Right hindlimb (tissue), 1 donor: ENCODE measurements at places on chromosomes 3 and 15.
A peak's percentile ranks its signal among the peaks of the same experiment; 100 is the strongest.

GRCh38 chr3:182920515-182921084 is 59.7 kb downstream of the DCUN1D1 start:
- no peak for DNase-seq

- DNase-seq = peak; percentile 61
These were observed 40.8 kb downstream of the KAT2B start for GRCh38 chr3:20080956-20081554.

- DNase-seq = no peak
These were observed 92.2 kb downstream of the P2RY1 start for GRCh38 chr3:152927131-152927530.

DNA sequence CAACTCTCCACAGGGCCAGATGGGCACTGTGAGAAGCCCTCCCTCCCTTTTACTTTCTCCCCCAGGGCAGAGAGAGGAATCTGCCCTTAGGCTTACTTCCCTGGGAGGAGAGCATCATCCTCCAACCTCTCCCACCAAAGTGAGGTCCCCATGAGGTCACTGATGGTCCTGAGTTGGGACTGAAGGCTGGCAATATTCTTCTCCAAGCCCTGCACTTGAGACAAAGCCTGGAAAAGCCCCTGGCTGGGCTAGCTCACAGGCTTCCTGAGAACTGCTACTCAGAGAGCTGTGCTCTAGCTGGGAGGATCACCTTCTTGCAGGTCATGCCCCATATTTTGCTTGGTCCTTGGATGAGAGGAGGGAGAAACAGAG is 110.0 kb upstream of the MEF2A start:
- DNase-seq = no peak

DNA sequence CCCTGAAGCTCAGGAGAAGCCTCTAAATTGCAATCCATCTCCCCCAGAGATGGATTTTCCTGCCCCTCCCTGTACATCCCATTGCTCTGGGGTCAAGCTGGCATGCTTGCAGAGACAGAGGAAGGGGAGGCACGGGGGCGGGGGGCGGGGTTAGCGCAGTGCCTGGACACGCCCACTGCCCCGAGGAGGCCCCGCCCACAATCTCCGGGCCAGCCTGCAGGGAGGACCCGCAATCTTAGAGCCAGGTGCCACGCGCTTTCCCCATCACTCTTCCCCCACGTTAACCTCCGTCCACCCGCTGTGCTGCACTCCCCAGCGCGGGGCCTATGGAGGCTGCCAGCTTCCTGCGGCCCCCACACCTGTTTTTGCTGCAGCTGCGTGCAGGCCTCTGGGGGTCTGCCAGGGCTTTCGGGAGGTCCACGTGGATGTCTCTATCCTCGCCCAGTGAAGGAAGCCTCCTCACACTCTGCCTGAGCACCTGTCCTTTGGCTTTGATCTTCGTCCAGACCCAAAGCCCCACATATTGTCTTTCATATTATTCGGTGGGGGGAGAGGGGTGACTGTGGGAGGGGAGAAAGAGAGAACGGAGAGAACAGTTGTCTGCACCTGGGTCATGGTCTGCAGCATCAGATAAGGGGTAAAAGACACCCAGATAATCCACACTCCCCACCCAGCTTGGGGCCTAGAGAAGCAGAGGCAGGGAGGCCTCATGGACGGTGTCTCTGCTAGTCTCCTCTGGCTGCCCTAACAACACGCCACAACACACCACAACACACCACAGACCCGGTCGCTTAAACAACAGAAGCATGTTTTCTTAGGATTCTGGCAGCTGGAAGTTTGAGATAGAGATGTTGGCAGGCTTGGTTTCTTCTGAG is 118.0 kb upstream of the MEF2A start:
- peak; percentile 74 for DNase-seq
